ENCODE measurements at places on chromosomes 12 and 14. TPM values are rescaled to one million over a fixed set of nuclear protein-coding genes. Genes with fewer than 3 reads are reported as not detected.

TTC7B gene
- 9.2 TPM for total RNA-seq

SNAPC1 gene
- total RNA-seq: 25.8 TPM

PTHLH gene
- under 0.01 TPM for total RNA-seq

CISTR gene
- total RNA-seq: not detected

SMAGP gene
- total RNA-seq: 9.8 TPM

POTEG gene
- total RNA-seq: not detected

DEGS2 gene
- 0.20 TPM for total RNA-seq

PRKD1 gene
- total RNA-seq: 8.5 TPM

MDM1 gene
- total RNA-seq: 4.4 TPM

SSPN gene
- 0.22 TPM for total RNA-seq

PLA2G1B gene
- not detected for total RNA-seq

TMTC1 gene
- 6.9 TPM for total RNA-seq

SOX5 gene
- not detected for total RNA-seq

CCDC196 gene
- total RNA-seq: not detected

SLCO1C1 gene
- not detected for total RNA-seq

GPR132 gene
- under 0.01 TPM for total RNA-seq

KCNK10 gene
- not detected for total RNA-seq

VRTN gene
- total RNA-seq: not detected

MAPKAPK5 gene
- total RNA-seq: 18.5 TPM

IAPP gene
- not detected for total RNA-seq

BICDL1 gene
- total RNA-seq: under 0.01 TPM

LARP4 gene
- 29.6 TPM for total RNA-seq

SYT10 gene
- not detected for total RNA-seq

LRRC10 gene
- total RNA-seq: not detected

CELA1 gene
- not detected for total RNA-seq

SDS gene
- total RNA-seq: not detected

CLEC6A gene
- total RNA-seq: not detected

RPL10L gene
- total RNA-seq: not detected

DPF3 gene
- 1.3 TPM for total RNA-seq

TAS2R46 gene
- total RNA-seq: 0.79 TPM

AQP6 gene
- total RNA-seq: not detected

Data from lung microvascular endothelial cell (primary cell).